ENCODE measurements at places on chromosomes 4 and X. TPM values are rescaled to one million over a fixed set of nuclear protein-coding genes. Genes with fewer than 3 reads are reported as not detected.

CITED1 gene
- 0.96 TPM for polyA plus RNA-seq

SSX4 gene
- polyA plus RNA-seq, result not detected

GYPE gene
- 15.7 TPM for polyA plus RNA-seq

FABP2 gene
- not detected for polyA plus RNA-seq

DNA sequence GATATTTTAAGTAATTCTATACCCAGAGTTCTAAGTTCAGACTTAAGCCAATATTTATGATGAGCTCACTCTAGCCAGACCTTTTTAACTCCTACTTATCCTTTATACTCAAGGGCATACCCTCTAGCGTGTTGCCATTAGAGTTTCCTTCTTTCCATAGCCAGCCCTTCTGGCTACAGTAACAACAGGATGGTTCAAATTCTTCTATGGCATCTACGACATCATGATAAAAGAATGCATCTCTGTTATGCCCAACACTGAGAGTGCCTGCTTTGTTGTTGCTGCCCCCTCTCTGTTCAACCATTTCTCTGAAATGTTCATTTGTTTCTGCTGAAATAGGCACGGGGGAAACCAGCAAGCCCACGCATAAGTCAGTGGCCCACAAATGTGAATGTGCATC, 104.5 kb downstream of the UBE2NL start:
- no peak for DNase-seq

GRCh38 chrX:8971116-8971515, 62.8 kb downstream of the FAM9B start:
- no peak for DNase-seq

- no peak for DNase-seq
These were observed 13.6 kb upstream of the CXCL2 start for GRCh38 chr4:74112399-74113105.

- DNase-seq, result no peak
These were observed 101.1 kb downstream of the DDX53 start for GRCh38 chrX:23100826-23101225.

GRCh38 chr4:98688411-98689290, 30.2 kb upstream of the TSPAN5 start:
- DNase-seq, result no peak

GRCh38 chr4:11069083-11069482, 359.6 kb downstream of the HS3ST1 start:
- no peak for DNase-seq

- DNase-seq, result no peak
These were observed 396.1 kb upstream of the GNPDA2 start for GRCh38 chr4:45122406-45122805.

DNA sequence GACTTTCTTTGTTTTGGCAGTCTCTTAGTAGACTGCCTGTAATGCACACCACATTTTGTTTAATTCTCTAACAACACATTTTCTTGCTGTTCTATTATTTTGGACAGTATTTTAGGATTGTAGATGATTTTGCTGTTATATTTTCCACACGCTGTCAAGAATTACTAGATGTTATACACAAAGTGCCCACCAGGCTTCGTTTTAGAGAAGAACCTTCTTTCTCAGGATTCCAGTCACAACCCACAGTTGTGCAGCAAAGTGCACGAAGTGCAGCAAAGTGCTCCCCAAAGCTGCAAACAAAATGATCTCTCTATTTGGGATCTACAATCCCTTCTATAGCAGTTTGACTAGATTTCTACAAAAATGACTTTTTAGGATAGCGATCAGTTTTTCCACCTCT, 2.4 kb downstream of the ZNF141 start:
- no peak for DNase-seq

DNA sequence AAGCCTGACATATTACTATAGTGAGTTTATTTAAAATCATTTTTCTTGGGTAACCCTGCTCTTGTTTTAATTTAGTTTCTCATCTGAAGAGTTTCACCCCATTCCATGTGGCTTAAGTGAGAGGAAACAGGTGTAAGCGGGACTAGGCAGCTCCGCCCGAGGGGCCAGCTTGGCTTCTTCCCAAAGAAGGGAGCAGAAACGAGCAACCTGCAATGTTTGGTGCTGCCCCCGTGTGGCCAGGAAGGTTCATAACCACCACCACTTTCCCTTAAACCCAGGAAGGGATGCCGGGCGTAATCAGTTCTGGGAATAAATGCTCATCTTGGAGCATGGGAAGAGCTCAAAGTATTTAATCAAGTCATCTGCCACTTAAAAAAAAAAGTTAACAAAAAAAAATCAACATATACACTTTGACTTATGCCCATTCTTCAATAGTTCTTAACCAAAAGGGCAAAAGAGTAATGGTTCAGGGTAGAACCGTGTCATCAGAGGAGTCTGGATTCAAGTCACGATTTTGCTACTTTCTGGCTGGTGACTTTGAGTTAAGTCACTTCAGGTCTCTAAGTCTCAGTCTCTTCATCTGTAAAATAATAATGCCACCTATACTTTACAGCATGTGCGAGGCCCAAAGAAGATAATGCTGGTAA, 147.9 kb downstream of the NSUN7 start:
- DNase-seq, result peak; percentile 56

- no peak for DNase-seq
These were observed 31.2 kb downstream of the PDE5A start for GRCh38 chr4:119597377-119597776.

All from left lung (tissue), 14 donors.